ENCODE measurements at places on chromosomes 7 and 10. TPM values are rescaled to one million over a fixed set of nuclear protein-coding genes. Genes with fewer than 3 reads are reported as not detected.
A peak's percentile ranks its signal among the peaks of the same experiment; 100 is the strongest.

DNA sequence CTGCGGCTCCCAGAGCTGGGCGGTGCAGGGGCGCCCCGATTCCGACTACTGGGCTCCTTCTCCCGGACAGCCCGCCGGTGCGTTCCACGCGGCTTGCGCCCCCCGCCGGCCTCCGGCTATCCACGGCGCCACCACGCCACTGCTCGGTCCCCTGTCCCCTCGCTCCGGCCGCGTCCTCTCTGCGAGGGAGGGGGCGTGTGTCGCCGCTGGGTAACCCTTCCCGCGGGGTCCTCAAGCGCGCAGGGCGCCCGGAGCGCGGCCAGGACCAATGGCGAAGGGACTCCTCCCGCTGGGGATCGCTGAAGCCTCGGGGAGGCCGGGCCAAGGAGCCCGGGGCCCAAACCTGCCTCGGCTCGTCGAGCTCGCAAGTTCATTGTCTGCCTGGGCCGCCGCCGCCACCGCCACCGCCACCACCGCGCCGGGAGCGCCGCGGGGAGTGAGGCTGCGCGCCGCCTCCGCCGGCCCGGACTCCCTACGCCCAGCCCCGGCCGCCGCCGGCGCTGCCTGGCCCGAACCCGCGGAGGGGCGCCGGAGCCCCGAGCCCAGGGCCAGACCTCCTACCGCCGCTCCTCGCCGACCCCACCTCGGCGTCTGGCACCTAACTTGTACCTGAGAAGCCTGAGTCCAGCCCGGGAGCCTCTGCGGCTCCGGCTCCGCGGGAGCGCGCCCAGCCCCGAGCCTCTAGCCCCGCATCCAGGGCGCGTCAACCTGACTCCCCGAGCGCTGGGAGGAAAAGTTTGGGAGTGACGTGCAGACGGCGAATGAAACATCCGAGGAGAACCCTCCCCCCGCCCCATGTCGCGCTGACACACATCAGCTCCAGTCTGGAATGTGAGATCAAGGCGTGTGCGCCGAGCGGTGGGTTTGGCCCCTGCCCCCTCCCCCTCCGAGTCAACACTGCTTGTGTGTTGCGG lies at the start of gene CHST15:
Gene CHST15 (minus strand): TSS at position 739 of the 914 bp plus-strand sequence. CDS start 47,386 bp downstream, outside the sequence.
- peak; percentile 56 for ATAC-seq

Gene MLXIPL
- 56.2 TPM for total RNA-seq

DNA sequence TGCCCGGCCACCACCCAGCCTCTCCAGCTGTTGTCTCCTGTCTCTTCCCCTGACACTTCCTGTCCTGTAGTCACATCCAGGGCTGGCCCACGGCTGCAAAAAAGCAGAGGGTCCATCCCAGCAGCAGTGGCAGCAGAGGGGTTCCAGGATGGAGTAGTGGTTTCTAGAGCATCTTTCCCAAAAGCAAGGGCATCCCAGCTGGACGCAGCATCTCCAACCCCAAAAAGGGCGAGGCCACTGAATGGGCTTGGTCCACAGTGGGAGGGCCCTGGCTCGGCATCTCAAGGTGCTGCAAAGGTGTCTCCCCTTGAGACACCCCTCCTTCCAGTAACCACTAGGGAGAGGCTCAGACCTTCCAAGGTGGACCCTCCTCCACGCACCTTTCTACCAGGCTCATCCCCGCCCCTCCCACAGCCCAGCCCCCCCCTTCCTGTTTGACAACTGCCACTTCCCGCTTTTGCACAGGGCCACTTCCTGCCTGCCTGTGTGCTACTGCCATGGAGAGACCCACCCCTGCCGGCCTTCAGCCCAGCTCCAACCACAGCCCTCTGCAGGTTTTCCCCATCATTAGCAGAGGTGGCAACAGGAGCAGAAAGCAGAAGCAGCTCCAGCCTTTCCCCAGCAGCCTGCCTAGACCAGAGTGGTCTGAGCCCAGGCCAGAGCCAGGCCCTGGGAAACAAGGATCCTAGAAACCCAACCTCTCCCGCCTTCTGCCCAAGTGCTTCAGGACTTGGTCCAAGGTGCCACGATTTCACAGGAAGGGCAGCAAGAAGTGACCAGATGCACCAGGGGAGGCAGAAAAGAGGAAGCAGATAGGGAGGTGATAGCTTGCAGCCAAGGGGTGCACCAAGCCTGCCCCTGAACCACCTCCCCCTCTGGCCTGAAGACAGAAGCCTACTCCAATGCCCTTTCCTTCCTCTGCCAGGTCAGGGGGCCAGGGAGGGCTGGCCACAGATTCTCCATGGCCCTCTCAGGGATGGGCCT lies 8.6 kb downstream of the CAMK2G start:
- peak; percentile 42 for ATAC-seq

- ATAC-seq = no peak
Observed at GRCh38 chr10:122639801-122640200, 59.8 kb downstream of the C10orf120 start.

- no peak for ATAC-seq
Observed at GRCh38 chr10:84204122-84204521, 9.8 kb downstream of the CDHR1 start.

Gene CCDC146
- total RNA-seq = 11.5 TPM

DNA sequence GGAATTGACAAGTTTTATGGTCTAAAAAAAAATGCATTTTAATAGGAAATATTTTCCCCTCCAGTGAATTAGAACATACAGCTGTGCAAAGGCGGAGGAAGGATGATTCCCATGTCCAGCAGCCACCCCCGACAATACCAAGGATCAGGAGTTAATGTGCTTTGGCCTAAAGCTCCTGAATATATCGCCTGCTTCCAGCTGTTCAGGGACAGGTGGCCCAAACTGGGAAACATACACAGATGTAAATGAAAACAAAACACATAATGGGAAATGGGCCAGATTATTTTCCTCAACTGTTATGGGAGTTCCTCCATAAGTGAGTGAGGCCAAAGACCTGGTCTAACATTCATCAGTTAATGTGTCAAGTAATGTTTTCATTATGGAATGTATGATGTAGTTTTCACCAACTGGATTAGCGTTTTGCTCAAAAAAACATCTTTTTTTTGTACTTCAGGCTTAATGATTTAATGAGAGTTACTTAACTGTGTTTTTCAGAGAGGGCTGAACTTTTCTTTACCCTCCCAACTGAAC lies 55.1 kb upstream of the LAMB1 start:
- no peak for ATAC-seq

DNA sequence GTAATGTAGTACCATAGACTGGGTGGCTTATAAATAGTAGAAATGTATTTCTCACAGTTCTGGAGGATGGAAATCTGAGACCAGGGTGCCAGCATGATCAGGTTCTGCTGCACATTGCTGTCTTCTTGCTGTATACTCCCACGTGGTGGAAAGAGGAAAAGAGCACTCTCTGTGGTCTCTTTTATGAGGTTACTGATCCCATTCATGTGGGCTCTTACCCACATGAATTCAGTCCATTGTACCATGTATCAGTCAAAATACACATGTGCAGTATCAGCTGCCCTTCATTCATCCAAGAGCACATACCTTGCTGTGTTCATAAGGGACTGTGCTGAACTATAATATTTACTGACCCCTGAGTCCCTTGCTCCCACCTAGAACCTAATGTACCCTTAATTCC lies 17.1 kb downstream of the PNLIPRP2 start:
- ATAC-seq = no peak

Gene RBP4
- 1.9 TPM for total RNA-seq

DNA sequence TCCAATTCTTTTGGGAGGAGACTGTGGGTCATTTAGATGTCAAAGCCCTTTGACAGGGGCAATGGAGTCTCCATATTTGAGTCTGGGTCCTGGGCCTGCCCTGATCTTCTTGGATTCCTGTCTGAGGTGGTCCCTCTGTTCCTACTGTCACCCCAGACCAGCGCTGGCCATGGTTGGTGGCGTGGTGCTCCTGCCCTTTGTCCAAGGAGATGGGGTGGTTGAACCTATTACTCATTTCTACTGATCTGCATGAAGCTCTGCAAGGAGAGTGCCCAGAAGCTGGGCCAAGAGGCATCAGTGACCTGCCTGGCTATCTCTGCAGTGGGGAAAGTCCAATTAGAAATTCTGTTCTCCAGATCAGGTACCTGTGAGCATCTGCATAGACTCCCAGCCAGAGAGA lies 355.6 kb upstream of the NUPR2 start:
- ATAC-seq = no peak

Gene ELOVL3
- total RNA-seq = 0.81 TPM

Data from gastroesophageal sphincter (tissue), 4 donors.